ENCODE measurements at places on chromosomes 13 and 19.

GRCh38 chr13:67137044-67137735 is 92.9 kb downstream of the PCDH9 start:
- no peak for DNase-seq

DNA sequence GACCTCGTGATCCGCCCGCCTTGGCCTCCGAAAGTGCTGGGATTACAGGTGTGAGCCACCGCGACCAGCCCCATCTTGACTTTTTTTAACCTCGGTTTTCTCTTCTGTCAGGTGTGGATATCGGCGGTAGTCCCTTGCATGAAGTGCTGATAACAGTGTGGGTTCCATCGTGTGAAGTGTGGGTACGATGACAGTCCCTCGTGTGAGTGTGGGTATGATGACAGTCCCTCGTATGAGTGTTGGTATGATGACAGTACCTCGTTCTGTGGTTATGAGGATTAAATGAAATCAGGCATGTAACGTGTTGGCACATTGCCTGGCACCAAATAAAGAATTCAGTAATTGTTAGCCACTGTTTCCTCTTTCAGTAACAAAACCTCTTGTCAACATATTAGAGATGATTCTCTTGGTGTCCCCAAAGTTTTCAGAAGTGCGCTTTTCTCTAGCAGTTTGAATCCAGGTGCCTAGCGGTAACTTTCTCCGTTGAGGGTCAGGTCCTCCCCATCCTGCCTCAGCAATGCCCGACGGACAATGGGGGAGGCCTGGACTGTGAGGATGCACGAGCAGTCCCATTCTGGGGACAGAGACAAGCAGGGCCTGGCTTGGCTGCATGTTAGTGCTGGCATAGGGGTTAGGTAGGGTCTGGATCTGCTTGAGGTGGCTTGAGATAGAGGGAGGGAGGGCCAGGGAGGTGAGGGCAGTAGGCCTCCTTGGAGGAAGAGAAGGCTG is 15.3 kb downstream of the GATAD2A start:
- DNase-seq = no peak

GRCh38 chr19:45502111-45502510 is 3.9 kb downstream of the PPM1N start:
- DNase-seq = no peak

DNA sequence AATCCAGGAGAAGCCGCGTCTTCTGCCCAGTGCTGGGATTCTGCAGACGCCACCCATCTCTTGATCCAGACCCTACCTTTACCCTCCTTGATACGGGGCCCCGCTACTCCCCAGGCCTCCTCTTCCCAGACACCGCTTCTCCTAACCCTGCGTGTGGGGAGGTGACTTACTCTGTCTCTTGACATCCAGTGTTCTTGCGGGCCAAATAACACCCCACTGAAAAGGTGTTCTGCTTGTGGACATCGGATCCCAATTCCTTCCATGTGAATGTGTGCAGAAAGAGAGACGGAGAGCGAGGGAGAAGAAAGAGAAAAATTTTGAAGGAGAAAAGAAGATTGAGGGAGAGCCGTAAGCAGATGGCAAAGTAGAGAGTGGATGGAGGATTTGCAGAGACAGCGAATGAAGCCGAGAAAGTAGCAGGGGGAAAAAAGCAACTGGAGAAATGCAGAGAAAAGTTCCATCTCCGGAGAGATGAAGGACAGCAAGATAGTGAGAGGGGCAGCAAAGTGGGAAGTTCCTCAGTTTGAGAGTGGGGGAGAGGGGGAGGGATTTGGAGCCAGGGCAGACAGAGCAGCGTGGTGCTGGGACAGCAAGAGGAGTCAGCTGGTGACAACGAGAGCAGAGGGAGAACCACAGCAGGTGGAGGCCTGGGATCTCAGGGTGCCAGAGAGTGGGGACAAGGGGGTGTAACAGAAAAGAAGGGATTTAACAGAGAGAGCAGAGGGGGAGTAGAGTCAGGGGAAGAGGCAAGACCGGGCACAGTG is 814 bp downstream of the ZNF480 start:
- DNase-seq = no peak

DNA sequence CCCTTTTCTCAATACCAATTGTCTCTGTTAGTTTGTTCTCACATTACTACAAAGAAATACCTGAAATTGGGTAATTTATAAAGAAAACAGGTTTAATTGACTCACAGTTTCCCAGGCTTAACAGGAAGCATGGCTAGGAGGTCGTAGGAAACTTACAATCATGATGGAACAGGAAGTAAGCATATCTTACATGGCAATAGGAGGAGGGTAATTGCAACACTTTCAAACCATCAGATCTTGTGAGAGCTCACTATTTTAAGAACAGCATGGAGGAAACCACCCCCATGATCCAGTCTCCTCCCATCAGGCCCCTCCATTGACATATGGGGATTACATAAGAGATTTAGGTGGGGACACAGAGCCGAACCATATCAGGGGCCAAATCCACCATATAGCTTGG is 1210.1 kb upstream of the SPRY2 start:
- DNase-seq = no peak

DNA sequence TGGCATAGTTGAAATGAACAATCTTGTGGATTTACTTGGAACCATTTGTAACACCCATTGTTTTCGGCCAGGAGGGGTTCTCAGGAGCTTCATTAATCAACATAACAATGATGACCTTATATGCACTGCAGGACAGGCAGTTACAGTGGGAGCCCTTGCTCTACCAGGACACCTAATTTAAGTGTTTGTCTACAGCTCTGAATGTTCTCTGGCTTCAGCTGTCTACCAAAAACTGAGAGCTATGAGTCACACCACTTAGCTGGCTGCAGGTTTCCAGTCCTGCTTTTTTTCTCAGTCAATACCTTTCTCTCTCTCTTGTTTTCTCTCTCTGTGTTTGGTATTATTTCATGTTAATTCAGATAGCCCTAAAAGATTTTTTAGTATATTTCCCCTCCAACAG is 105.4 kb upstream of the MBNL2 start:
- DNase-seq = peak; percentile 44

GRCh38 chr19:39843919-39844793 is 2.0 kb downstream of the FBL start:
- peak; percentile 36 for DNase-seq

- no peak for DNase-seq
Observed at GRCh38 chr13:60893801-60894200, 496.8 kb downstream of the TDRD3 start.

- DNase-seq = no peak
Observed at GRCh38 chr19:51440846-51441409, 17.3 kb downstream of the SIGLEC8 start.

DNA sequence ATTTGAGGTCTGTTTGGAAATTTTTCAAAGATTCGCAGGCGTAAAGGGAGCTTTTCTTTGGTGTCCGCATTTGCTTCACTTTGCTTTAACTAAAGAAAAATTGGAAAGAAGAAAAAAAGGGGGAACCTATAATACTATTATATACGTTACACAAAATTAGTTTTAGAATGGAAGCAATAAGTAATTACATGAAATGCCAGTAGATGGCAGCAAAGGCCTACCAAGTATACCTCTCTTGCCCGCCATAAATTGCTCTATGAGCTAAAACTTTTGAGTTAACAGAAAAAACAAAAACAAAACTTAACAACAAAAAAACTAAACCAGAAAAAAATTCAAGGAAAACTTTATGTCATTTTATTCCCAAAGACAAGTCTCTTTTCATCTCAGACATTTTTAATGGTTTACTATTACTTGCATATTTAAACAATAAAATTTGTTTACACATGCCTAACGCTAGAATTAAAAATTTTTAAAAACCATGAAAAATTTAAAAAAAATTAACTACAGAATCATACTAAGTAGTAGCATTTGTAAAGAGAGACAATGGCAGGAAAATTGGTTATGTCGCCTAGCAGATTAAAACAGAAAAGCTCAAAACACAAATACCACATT is 271.4 kb downstream of the NALCN start:
- DNase-seq = peak; percentile 54

DNA sequence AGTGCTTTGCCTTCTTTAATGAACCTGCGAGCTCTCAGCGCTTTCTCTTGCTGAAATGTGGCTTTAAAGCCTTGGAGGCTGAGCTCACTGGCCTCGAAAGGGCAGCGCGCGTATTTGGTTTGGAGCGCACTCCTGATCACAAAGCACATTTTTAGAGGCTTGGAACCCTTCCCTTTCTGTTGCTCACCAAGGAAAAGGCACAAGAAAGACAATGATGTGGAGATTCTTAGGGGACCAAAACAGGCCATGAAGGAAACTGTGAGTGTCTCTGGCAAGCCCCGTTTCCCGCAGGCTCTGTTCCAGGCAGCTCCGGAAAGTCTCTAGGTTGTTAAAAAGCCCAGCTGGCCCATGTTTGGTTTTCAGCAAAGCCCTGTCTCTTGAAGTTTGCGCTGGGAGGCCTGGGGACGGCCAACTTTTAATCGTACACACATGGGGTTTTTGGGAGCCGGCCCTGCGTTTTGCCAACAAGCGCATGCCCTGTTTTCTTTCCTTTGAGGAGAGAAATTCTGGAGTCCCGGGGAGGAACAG is 9.4 kb upstream of the SPC24 start:
- DNase-seq = no peak

GRCh38 chr19:11480715-11481533 is at the start of gene ELAVL3:
ELAVL3 (minus strand) TSS chr19:11481046; CDS start chr19:11480608, 438 bp downstream.
- DNase-seq = peak; percentile 58

- no peak for DNase-seq
Observed at GRCh38 chr13:30676672-30677071, 58.7 kb upstream of the ALOX5AP start.

- DNase-seq = no peak
Observed at GRCh38 chr13:20700288-20700687, 3.2 kb upstream of the IL17D start.

DNA sequence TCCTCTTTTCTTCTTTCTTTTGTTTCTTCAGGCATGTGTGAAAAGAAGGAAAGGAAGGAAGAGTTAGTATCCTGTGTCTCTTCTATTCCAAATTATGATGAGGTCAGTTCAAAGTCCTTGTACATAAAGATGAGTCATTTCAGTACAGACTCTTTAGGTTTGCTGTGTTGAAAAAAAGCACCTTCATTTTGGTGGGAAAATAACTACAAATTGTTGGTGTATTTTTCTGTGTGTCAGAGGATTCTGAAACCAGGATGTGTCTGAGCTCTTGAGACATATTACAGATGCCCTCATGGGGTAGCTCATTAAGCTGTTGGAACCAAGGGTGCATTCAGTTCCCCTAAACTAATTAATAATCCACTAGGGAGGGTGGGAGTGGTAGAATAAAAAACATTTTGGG is 5.8 kb upstream of the HSPH1 start:
- DNase-seq = no peak

DNA sequence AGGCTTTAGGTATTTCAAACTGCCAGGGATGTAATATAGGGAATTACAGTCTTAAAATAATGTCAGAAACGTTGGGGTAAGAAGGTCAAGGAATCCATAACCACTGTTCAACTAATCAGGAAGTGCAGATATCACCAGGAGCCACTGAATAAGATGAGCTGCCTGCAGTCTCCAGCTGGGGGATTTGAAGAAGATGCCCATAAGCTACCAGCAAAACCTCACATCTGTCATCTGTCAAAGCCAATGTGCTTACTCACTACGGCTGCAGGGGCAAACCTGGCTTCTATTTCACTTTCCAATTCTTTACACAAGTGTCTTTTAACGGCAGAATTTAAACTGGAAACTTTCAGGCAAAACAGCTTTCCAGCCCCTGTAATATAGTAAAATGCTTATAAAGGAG is 1410.1 kb upstream of the ATXN8OS start:
- no peak for DNase-seq

- no peak for DNase-seq
Observed at GRCh38 chr13:45179428-45179827, 21.4 kb downstream of the KCTD4 start.

- DNase-seq = no peak
Observed at GRCh38 chr13:51105046-51105445, 6.0 kb downstream of the C13orf42 start.

GRCh38 chr13:110199046-110199831 is 107.7 kb downstream of the COL4A1 start:
- no peak for DNase-seq

DNA sequence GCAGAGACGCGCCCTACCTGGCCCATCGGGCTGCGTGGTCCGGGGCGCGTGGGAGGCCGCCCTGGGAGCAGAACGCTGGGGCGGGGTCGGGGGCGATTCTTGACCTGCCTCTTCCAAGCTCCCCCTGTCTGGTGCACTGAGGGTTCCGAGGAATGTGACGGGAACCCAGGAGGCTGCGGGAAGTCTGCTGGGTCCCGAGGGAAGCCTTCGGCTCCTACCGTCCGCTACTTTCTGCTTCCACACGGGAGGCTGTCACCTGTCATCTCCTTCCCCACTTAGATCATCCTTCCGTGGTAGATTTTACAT is 781 bp upstream of the SPRYD7 start:
- DNase-seq = no peak

- DNase-seq = no peak
Observed at GRCh38 chr13:93758575-93758974, 532.0 kb downstream of the GPC6 start.

DNA sequence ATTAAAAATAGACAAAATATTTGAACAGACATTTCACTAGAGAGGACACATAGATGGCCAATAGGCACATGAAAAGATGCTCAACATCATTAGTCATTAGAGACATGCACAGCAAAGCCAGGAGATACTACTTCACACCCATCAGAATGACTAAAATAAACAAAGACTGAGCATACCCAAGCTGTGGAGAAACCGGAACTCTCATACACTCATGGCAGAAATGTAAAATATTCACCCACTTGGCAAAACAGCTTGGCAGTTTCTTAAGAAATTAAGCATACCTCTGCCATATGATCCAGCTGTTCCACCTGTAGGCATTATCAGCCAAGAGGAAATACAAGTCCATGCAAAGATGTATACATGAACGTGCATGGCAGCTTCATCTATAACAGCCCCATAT is 213.4 kb downstream of the TSHZ3 start:
- DNase-seq = no peak

GRCh38 chr19:50820549-50821247 is 2.9 kb downstream of the KLK1 start:
- DNase-seq = no peak

DNA sequence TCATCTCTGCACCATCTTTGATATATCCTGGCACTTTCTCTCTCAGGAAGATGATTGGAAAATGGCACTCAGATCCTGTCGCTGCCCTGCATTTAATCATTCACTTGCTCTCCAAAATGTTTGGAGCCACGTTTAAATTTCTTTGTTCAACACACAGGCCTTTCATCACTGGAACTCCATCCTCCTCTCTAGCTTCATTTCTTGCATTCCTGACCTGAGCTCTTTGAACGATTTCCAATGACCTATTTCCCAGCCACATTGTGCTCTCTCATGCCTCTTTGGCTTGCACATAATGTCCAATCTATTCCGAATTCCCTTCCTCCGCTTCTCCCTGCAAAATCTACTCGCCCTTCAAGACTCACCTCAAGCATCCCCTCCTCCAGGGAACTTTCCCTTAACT is 287.4 kb upstream of the NBEA start:
- no peak for DNase-seq

Measured in NCI-H510A treated with DMSO at 0.1 percent for 48 hours (cell line).